ENCODE measurements at places on chromosomes 13 and 19.

- no peak for DNase-seq
Measured at GRCh38 chr19:5968431-5969373, 9.2 kb downstream of the RANBP3 start.

DNA sequence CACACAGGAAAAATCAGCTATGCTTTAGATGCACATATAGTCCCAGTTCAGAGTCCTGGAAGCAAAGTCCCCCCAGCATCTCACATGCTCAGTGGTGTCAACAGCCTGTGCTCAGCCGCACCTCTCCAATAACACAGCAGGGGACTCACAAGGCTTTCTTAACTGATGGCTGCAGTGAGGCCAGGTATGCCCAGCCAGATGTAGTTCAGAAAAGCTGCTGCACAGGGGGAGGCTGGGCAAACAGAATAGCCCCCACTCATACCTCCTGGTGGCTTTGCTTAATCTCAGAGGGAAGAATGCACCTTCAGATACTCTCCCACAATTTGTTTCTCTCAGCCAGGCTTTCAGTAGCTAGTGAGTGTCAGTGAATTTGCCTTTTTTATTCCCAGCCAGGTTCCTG, 33.4 kb downstream of the FAM124A start:
- DNase-seq = no peak

GRCh38 chr19:10454267-10454666, 33.9 kb downstream of the PDE4A start:
- DNase-seq = no peak

GRCh38 chr19:30873003-30873402, 476.2 kb downstream of the TSHZ3 start:
- no peak for DNase-seq

- DNase-seq = no peak
Measured at GRCh38 chr13:110471833-110472162, 89.7 kb downstream of the RAB20 start.

DNA sequence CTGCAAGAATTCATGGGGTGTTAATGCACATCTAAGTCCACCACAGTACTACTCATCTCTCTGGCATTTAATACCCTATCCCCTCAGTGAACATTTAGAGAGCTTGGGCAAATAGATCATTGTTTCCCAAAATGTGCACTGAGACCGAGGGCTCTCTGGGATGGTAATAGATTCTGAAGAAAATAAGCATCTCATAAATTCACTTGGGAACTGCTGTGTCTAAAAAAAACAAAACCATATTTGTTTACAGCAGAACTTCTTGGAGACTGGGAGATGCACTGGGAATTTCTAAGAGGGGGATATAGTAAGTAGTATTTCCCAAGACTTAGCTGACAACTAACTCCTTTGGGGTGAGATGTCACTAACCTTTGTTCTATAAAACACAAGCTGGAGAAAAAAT, 58.4 kb downstream of the ENOX1 start:
- DNase-seq = no peak

DNA sequence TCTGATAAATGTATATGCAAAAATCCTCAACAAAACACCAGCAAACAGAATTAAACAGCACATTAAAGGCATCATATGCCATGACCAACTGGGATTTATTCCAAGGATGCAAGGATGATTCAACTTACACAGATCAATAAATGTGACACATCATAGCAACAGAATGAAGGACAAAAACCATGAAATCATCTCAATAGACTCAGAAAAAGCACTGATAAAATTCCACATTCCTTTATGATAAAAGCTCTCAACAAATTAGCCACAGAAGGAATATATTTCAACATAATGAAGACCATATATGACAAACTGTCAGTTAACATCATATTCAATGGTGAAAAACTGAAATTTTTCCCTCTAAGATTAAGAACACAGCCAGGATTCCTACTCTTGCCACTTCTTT, 691.6 kb downstream of the DIAPH3 start:
- DNase-seq = no peak

GRCh38 chr19:35430409-35431144, 17.5 kb upstream of the FFAR2 start:
- DNase-seq = no peak

GRCh38 chr19:56840451-56841192, at the start of the genes PEG3 and ZIM2:
Gene PEG3 (minus strand): TSS chr19:56840726. CDS start chr19:56824655, 16,071 bp downstream.
Gene ZIM2 (minus strand): TSS chr19:56840726. CDS start chr19:56824277, 16,449 bp downstream.
- no peak for DNase-seq

- DNase-seq = no peak
Measured at GRCh38 chr13:105365831-105366230, 1169.6 kb downstream of the EFNB2 start.

DNA sequence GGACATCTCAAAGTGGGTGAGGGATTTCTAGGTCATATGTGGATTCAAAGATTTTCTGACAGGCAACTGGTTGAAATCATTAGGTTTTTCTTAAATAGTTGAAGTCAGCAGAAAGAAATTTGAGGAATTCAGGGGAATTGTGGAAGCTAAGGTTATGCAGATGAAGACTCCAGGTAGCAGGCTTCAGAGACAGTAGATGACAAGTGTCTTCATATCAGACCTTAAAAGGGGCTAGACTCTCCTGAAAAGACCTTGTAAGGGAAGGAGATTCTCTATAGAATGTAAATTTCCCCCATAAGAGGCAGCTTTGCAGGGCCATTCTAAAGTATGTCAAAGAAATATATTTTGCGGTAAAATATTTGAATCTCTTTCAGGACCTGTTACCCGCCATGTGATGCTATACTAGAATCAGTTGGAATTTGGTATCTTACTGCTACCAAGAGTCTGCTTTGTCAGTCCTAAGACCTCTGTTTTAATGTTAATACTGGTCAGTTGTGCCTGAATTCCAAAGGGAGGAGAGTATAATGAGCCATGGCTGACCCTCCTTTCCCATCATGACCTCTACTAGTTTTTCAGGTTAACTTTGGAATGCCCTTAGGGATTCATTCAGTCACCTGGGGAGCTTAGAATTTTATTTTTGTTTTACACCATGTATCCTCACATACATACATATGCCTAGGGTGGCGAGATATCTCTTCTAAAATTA, 1115.5 kb upstream of the SLC10A2 start:
- DNase-seq = no peak

GRCh38 chr13:74061926-74062595, 72.1 kb downstream of the KLF12 start:
- no peak for DNase-seq

DNA sequence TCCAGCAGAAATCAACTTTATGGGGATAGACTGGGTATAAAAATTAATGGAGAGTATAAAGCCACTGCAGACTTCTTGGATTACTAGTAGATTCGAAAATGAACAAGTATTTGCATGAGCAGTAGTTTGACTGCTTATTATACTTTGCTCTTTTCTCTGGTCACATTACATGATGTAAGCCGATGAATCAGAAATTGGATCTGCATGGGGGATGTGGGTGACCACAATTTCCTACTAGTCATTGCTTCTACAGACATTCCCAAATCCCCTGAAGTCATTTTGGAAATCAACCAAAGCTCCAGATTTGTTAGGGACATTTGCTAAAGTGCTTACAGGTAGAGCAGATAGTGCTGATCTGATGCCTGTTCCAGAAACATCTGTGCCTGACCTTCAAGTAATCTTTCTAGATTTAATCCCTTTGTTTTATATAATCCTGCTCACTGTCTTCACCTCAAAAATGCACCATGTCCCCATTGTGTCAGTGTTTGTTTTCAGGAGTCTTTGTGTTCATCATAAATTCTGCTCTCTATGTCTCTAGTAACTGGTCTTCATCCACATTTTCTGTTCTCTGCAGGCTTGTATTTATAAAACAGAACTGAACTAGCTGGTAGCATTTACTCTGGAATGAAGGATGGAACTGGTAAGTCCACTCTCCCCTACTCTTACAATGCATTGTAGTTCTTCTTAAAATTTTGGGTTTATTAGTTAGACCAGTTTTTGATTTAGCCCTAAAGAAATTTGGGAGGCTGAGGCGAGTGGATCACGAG, 201.5 kb upstream of the CSNK1A1L start:
- no peak for DNase-seq

- DNase-seq = no peak
Measured at GRCh38 chr19:38243279-38243673, 12.9 kb downstream of the PPP1R14A start.

DNA sequence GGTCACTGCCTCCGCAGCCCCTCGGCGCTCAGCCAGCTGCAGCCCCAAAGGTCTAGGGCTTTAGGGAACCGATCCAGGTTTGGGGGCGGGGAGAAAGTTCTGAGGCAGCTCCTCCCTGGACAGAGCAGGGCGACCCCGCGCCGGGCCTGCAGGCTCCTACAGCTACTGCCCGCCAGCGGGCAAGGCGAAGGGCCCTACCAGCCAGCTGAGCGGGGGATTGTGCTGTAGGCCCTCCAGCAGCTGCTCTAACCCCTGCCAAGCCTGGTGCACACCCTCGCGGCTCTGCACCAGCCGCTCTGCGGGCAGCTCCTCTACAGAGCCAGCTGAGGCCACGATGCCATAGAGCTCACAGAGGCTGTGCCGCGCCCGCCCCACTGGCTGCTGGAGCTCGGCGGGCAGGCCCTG, 14.0 kb downstream of the PLIN4 start:
- no peak for DNase-seq

GRCh38 chr19:7928741-7929701, 3.1 kb upstream of the CTXN1 start:
- DNase-seq = peak; percentile 48

DNA sequence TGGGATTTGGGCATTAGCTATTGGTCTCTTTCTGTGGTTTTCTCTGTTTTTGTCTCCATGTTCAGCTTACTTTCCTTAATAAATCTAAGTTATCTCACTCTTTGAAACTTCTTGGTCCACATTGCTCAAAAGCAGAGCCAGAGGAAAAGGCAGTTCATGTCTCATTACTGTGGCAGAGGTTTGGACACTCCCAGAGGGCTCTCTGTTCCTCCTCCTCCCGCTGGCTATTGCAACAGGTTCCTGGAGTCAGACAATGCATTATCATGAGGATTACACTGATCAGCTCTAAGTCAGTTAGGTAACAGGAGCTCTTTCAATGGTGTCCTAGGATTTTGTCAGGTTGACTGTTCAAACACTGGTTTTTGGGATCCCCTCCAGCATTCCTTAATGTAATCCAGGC, 298.8 kb downstream of the NDFIP2 start:
- no peak for DNase-seq

- no peak for DNase-seq
Measured at GRCh38 chr19:54164369-54165068, 5.0 kb upstream of the LENG1 start.

DNA sequence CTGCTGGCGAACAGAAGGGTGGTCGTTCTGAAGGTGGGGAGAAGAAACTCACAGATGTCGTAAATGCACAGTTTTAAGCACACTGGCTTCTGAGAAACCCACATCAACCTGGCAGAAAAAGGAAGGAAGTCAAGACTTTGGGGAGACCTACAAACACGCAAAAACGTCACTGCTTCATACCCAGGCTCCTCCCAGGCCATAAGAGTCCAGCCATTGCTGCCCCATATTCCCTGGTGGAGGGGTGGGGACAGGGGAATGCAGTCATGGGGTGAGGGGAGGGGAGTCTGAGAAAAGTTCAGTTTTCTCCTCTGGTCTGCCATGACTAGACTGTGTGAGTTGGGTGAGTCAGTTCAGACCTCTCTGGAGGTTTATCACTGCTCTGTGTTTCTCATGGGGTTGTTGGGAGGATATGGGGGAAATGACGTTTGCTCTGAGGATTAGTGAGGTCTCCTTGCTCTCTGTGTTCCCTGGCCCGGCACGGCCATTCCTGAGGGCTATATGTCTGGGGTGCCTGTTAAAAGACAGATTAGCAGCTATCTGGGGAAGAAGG, 139.0 kb downstream of the FLT1 start:
- DNase-seq = no peak

- no peak for DNase-seq
Measured at GRCh38 chr13:35855531-35856019, 275.6 kb downstream of the DCLK1 start.

- no peak for DNase-seq
Measured at GRCh38 chr13:100608906-100609305, 20.3 kb upstream of the GGACT start.

- DNase-seq = no peak
Measured at GRCh38 chr13:99404005-99404755, 97.0 kb upstream of the GPR183 start.

DNA sequence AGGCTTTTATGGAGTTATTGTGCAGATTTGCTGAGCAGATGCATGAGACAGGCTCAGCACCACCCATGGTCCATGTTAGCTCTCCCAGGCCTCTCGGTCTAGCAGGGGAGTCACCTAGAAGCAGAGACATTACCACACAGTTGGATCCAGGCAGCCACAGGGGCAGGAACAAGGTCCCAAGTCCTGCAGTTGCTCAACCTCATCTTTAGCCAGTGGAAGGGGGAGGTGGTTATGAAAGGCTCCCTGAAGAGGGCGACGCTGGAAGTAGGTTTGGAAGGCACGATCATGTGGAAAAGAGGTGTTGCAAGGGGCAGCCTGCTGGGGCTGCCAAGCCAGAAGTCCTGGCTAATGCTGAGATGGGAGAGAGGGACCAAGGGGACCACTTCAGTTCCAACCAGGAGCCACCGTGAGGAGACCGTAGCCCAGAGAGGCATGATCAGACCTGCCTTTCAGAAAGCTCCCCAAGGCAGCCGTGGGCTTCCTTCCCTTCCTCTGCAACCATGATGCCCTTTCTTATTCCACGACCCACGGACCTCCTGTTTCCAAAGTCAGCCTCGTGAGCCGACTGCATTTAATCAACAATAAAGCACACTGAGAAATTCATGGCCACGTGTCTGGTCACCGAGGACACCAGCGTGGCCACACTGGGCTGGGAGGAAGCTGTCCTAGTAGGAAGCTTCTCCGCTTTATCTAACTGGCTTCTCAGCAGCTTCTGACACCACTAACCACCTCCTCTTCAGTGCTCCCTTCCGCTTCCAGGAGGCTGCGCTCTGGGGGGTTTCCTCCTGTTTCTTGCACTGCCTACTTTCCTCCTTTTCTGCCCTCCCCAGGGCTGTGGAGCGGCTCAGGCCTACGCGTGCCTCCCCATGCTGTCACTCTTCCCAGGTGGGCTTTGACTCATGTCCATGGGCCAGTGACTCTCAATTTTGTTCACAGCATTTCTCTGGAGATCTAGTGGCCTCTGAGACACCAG, 2.6 kb downstream of the AP1M1 start:
- no peak for DNase-seq

DNA sequence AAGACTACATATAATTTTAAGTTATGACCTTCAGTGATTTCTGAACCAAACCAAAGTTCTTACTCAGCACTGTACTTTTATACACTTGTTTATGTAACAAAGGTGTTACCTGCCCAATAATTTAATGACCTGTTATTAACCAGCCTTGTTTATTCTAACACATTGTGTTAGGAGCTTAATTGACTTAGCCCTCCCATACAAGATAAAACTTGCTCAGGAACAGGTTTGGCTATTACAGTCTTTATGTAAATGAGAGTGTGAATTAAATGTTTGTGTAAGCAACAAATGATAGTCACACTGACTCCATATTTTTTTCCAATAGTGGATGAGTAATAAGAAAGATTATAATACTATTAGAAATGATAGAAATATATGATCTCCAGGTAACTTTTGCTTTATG, 51.8 kb upstream of the MYCBP2 start:
- no peak for DNase-seq

GRCh38 chr13:96646515-96647211, 347.6 kb downstream of the OXGR1 start:
- no peak for DNase-seq

GRCh38 chr13:43934273-43934672, 54.6 kb downstream of the LACC1 start:
- no peak for DNase-seq

Data from activated naive CD4-positive, alpha-beta T cell (primary cell).